ENCODE measurements at places on chromosomes 3 and 15.

DNA sequence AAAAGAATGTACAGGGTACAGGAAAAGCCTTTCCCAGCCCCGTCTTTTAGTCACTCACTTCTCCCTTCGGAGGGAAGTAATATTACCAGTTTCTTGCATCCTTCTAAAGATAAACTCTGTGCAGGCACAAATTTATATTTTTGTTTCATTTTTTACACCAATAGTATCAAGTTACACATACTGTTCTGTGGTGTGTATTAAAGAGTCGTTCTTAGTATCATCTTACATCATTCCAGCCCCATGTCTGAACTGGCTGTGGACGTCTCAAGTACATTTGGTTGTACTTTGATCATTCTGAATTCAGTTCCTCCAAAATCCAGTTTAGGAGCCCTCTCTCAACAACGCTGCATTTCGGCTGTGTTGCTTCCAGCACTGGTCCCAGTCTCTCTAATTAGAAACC lies 68.7 kb downstream of the LMLN start:
- DNase-seq: no peak

DNA sequence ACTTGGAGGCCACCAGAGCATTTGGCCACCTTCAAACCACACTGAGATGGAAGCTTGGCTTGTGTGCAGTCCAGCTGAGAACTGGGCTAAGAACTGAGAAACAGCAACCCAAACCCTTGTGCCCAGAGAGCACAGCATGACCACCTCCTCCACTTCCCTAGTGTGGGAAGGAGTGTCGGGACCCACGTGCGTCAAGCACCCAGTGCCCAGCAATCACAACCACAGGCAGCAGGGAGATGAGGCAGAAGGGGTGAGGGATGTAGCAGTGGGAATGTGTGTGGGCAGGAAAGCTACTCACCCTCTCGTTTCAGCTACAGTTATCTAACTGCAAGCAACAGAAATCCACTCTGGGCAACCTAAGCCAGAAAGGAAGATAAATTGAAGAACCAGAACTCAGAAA lies 25.0 kb upstream of the RFTN1 start:
- DNase-seq: no peak

DNA sequence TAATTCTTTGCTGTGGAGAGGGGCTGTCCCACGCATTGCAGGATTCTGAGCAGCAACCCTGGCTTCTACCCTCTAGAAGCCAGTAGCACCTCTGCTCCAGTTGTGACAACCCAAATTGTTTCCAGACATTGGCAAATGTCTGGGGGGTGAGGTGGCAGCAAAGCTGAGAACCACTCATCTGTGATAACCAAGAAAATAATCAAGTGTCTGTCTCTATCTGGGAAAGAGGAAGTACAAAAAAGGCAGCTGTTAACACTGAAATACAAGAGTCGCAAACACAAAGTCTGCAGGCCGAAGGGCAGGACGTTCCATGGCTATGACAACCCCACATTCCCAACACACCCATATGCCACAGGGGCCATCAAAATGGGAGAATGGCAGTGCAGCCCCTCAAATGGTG lies 42.2 kb upstream of the GNB5 start:
- DNase-seq: no peak

GRCh38 chr3:175911937-175912336 lies 1052.8 kb downstream of the NAALADL2 start:
- DNase-seq: no peak

DNA sequence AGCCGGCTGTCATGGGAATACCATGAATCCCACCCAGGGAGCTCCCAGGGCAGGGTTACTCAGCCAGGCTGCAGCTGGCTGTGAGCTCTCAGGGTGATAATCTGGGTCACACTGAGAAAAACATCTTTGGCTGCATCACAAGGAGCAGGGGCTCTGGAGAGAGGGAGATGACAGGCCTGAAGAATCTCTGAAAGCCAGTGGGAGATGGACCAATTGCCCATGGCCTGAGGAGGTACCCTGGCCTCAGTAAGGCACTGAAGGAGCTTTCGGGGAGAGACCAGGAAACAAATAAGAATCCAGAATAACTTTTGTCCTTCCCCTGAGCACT lies 28.2 kb upstream of the GOLGA6C start:
- no peak for DNase-seq

DNA sequence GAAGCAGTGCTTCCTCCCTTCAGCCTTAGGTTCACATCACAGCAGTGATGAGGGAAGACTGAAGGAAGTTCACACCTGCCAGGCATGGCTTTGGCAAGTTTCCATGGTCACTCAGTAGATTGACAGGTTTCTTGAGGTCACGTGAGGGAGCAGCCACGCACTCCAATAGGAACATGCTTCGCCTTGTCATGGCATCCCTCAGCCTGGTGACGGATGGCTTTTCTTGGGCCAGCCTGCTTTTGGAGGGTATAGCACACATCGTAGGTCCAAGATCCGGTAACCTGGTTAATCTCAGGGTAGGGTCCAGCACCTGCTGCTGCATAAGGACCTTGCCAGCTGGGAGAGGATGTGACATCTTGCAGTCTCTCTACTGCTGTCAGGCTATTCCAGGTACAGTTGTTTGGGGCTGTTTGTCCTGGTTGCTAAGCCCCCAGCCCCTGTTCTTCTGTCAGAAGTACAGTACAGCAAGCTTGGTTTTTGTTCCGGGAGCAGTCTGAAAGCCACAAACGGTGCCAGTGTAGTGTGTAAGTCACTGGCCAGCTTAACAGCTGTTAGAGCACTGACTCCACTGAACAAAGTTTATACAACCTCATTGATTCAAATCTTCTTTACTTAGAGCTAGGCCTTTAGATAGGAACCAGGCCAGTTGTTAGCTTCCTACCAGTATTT lies 42.3 kb downstream of the PSMD6 start:
- DNase-seq: no peak

- DNase-seq: no peak
Observed at GRCh38 chr3:195086341-195086740, 184.6 kb downstream of the XXYLT1 start.

- no peak for DNase-seq
Observed at GRCh38 chr3:178159691-178160220, 376.5 kb upstream of the KCNMB2 start.

DNA sequence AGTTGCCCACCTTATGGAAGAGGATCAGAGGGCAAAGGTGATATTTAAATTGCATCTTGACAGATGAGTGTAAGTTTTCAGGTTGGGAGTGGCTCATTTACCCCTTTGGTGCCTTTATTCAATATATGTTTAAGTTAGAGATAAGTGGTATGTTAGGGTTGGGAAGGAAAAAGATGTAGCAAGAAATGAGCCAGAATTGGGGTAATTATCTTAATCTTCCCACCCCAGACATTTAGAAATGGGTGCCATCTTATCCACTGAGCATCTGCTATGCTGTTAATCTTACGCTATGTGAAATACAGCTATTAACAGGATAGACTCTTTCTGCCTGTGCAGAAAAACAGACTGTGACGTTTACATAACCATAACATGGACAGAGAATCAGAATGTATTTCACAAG lies 6.3 kb downstream of the CMTM7 start:
- no peak for DNase-seq

- DNase-seq: no peak
Observed at GRCh38 chr3:140823106-140823505, 118.5 kb upstream of the SLC25A36 start.

DNA sequence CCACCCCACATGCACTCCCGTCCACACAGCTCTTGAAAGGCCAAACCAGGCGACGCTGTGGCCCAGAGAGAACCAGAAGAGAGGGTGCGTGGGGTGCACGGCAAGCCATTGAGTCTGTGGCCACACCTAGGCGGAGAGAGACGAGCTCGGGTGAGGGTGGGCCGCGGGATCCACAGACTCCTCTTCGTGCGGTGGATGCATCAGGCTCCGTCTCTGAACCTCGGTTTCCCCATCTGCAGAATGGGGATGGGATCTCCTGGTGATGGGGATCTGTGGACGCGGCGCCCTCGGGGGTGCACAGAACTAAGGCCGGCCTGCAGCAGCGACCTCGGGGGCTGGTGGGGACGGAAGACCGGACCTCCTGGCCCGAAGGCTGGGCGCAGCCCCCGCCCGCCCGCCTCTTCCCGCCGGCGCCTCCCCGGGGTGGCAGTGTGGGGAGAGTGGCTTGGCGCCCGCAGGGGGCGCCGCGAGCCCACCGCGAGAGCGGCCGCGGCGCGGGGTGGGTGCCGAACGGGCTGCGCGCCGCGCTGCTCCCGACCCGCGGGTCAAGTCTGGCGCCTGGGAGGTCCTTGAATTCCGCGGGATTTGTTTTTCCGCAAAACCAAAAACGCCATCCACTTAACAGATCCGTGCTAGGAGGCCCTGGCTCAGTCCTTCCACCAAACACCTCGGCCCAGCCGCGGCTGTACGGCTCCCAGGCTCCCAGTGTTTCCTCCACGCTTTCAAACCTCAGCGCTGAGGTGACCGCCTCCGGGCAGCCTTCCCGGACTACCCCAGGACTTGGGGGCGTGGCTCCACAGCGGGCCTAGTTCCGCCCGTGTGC lies 13.2 kb upstream of the ADPGK start:
- DNase-seq: no peak

DNA sequence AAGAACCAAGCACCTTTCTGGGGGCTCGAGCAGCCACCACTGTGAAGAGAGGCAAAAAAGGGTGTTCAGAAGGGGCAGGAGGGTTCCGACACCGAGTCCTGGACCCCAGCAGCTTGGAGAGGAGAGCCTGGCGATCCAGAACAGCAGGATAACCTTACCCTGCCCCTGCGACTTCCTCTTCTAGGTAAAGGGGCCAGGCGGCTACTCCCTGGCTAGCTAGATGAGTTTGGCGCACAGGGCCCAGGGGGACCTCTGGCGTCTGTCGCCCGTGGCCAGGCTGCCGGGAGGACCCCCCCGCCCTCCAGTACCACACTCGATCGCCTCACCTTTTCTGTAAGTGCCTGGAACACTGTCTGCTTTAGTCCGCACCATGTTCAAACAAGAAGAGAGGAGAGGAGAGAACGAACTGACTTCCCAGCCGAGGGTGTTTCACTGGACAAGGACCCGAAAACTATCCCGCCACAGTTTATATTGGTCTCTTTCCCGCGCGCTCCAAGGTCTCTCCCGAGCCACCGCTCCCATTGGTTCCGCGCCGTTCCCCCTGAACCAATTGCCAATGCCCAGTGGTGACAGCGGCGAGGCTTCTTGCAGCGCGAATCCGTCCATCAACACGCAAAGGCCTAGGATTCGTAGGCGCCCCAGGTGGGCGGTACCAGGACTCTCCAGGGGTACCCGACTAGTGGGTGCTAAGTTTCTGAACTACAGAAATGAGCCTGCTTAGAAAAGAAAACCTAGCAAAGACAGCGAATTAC lies at the start of gene PCLAF:
TSS of gene PCLAF (minus strand) at position 442 of the 752 bp plus-strand sequence. CDS start at position 372, 70 bp downstream.
- peak; percentile 92 for DNase-seq

- DNase-seq: no peak
Observed at GRCh38 chr3:142888481-142889211, at the start of gene PCOLCE2. TSS of gene PCOLCE2 (minus strand) at chr3:142889083. CDS start at chr3:142888896, 187 bp downstream.

GRCh38 chr15:80749589-80749988 lies 29.6 kb upstream of the CEMIP start:
- DNase-seq: no peak

GRCh38 chr3:146972726-146973125 lies 367.6 kb upstream of the PLSCR5 start:
- no peak for DNase-seq

GRCh38 chr3:38353151-38353550 lies 6.6 kb downstream of the XYLB start:
- no peak for DNase-seq

- DNase-seq: no peak
Observed at GRCh38 chr3:77254967-77255831, 215.3 kb downstream of the ROBO2 start.

DNA sequence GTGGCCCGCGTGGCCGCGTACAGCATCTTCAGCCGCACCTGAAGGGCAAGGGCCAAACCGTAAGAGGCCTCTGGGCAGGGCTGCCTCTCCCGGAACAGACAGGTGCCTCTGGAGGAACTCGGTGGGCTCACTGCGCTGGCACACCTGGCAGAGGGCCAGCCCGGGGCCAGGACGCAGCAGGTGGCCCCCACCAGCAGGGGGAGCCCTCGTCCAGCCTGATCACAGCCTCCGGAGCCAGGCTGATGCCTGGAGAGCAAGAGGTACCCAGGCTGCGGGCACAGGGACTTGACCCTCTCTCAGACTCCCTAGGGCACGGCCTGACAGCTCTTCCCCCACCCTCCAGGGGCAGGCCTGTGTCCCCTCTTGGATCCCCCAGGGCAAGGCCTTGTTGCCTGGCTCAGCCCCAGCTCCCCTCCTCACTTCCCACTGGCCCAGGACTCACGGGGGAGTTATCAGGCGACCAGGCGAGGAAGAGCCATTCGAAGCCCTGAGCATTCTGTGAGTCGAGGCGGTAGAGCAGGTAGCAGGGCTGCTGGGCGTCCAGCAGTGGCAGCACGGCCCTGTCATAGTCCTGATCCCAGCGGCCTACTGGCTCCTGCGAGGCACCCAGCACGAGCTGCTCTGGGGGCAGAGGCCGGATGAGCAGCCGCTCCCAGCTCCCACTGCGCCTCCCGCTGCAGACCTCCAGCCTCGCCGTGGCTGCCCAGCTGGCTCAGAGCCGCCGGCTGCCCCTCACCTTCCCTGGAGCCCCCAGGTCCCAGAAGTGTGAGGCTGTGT lies 6.2 kb upstream of the TLR9 start:
- DNase-seq: peak; percentile 91

DNA sequence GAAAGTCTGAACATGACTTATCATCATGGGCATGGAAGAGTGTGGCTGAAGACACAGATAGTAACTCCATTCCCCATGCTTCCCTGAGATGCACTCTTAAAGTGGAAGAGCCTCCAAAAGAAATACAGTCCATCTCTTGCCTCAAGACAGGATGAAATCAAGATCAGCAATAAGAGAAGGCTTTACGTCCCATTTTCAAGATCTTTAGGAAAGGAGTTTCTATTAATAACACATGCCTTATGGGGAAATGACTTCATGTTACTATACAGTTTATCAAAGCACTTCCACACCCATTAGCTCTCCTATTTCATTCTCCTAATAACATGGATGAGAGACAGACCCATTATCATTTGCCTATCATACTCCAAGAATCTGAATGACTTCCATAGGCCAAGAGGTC lies 6.1 kb upstream of the KBTBD12 start:
- DNase-seq: no peak

GRCh38 chr3:110799271-110799670 lies 272.3 kb upstream of the NECTIN3 start:
- no peak for DNase-seq

- no peak for DNase-seq
Observed at GRCh38 chr3:178623666-178624255, 87.5 kb downstream of the KCNMB2 start.

All from effector CD4-positive, alpha-beta T cell (primary cell).